ENCODE measurements at places on chromosomes 13 and 19. TPM values are rescaled to one million over a fixed set of nuclear protein-coding genes. Genes with fewer than 3 reads are reported as not detected.

DNA sequence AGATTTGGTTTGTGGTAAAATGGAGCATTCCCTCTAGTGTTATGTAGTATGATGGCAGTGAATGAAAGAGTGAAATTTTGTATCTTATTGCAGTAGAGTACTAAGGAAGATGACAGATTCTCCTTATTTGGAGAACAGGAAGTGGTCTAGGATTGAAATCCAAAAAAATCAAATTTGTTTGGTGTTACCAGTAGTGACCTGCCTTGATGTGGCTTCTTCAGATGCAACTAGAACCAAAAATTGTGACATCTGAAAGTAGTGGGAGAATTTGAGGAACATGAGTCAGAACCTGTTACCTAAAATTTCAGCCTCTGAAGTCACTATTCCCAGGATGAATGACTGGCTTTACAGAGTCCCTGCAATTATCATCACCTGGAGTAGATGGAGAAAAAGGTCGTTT lies 165.9 kb downstream of the KLF5 start:
- no peak for DNase-seq

- no peak for DNase-seq
These were observed 28.1 kb downstream of the RANBP3 start for GRCh38 chr19:5949792-5950305.

GRCh38 chr19:41420101-41420880 lies 6.9 kb downstream of the B3GNT8 start:
- no peak for DNase-seq

GRCh38 chr19:48477067-48477685 lies 8.0 kb downstream of the CYTH2 start:
- no peak for DNase-seq

The HRC gene
- total RNA-seq = 1.1 TPM

DNA sequence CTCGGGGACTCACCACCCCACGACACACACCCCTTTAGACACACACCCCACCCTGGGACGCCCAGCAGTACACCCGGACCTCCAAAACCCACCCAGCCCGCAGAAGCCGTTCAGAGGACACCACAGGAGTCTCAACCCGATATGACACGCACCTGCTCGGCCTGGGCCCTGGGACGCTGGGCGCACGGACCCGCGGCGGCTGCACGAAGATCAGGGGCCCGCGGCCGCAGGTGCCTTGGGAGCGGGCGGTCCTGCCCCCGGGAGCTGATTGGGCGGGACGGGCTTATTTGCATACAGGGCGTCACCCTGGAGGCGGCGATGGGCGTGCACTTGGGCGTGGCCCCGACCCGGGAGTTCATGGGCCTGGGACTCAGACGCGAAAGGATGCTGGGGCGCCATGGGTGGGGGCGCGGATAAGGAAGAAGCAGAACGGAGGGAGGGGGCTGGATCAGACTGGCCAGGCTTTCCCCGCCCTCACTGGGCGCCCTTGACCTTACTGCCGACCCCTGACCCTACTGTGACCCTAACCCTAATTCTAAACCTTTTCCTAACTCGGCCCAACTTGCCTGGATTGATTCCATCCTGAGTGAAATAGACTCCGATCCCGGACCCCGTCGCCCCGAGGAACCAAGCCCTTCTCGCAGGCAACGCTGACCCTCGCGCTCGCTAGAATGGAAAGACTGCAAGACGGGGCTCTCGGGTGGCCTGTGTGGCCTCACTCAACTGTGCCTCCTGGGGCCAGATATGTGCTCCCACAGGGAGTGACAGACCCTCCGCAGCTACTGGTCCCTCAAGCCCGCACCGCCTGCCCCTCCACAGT lies at the start of gene MEF2B:
Gene MEF2B (minus strand): TSS at position 211 of the 820 bp plus-strand sequence. CDS start 19,528 bp downstream, outside the sequence.
- DNase-seq = peak; percentile 91

All from posterior vena cava (tissue), 2 donors.